Activated naive CD8-positive, alpha-beta T cell treated with anti-CD3 and anti-CD28 coated beads, Interleukin-2, amount 50 U/mL, for 24 hours (primary cell): ENCODE measurements at places on chromosomes 1 and 21.

DNA sequence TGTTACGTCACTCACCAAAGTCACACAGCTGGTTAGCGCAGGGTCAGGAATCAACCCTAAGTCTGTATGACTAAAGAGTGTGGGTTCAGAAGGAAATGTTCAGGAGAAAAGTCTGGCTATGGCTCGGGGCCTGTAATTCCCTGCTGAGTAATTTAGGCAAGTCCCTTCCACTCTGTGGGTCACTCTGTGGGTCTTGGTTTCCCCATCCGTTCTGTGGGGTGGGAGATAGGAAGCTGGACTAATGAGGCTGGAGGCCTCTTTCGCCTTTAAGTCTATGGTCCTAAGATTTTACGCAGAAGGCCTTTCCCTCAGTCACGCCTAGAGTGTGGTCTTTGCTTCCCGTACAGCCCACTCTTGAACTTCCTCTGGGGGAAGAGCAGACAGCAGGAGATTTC lies 14.3 kb upstream of the MED18 start:
- no peak for DNase-seq
- H3K27me3 ChIP-seq, result no peaks in the 10 kb centered on the region
- H3K27ac ChIP-seq, result no peak overlapping the region

GRCh38 chr1:32345289-32345827 lies 9.3 kb upstream of the MARCKSL1 start:
- H3K4me3 ChIP-seq, result no peak overlapping the region
- H3K36me3 ChIP-seq, result no peaks in the 10 kb centered on the region
- no peaks in the 10 kb centered on the region for H3K27me3 ChIP-seq
- no peak overlapping the region for H3K27ac ChIP-seq
- peaks cover 41% of the 10 kb centered on the region for H3K4me1 ChIP-seq
- no peak for DNase-seq

DNA sequence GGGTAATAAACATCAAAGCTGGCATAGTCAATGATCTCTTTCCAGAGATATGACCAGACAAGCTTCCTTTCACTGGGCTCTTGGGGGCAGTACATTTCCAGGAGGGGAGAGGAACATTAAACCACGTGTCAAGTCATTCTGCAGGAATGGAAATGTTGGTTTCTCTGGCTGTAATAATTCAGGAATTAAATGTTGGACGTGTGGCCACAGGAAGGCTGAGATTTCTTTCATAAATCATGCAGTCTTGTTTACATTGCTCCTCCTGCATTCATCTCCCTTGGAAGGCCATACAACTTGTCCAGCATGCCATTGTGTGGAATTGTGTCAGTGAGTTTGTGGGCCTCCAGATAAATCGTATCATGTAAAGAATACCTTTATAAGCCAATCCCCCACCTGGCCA lies 259.2 kb downstream of the ADGRL2 start:
- H3K27me3 ChIP-seq, result no peaks in the 10 kb centered on the region
- H3K4me3 ChIP-seq, result no peak overlapping the region
- DNase-seq, result no peak
- H3K4me1 ChIP-seq, result no peaks in the 10 kb centered on the region

GRCh38 chr1:226821719-226822085 lies 48.7 kb upstream of the PSEN2 start:
- H3K36me3 ChIP-seq, result no peaks in the 10 kb centered on the region
- H3K27me3 ChIP-seq, result no peaks in the 10 kb centered on the region
- DNase-seq, result no peak

GRCh38 chr21:27567381-27567780 lies 600.5 kb upstream of the ADAMTS5 start:
- no peak overlapping the region for H3K27ac ChIP-seq
- H3K27me3 ChIP-seq, result no peaks in the 10 kb centered on the region
- no peaks in the 10 kb centered on the region for H3K36me3 ChIP-seq
- H3K4me3 ChIP-seq, result no peak overlapping the region
- no peaks in the 10 kb centered on the region for H3K4me1 ChIP-seq
- DNase-seq, result no peak

DNA sequence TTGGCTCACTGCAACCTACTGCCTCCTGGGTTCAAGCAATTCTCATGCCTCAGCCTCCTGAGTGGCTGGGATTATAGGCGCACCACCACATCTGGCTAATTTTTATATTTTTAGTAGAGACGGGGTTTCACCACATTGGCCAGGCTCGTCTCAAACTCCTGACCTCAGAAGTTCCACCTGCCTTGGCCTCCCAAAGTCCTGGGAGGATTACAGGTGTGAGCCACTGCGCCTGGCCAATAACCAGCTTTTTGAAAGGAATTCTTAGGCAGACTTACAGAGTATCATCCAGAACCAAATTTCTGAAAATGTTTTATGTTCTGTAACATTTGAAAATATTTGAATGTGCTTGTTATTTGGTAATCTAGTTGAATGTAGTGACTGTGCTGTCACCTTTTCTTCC lies 14.6 kb downstream of the BTF3L4 start:
- no peaks in the 10 kb centered on the region for H3K27me3 ChIP-seq
- H3K4me3 ChIP-seq, result no peak overlapping the region
- H3K4me1 ChIP-seq, result peaks cover 10% of the 10 kb centered on the region
- peaks cover 31% of the 10 kb centered on the region for H3K36me3 ChIP-seq

DNA sequence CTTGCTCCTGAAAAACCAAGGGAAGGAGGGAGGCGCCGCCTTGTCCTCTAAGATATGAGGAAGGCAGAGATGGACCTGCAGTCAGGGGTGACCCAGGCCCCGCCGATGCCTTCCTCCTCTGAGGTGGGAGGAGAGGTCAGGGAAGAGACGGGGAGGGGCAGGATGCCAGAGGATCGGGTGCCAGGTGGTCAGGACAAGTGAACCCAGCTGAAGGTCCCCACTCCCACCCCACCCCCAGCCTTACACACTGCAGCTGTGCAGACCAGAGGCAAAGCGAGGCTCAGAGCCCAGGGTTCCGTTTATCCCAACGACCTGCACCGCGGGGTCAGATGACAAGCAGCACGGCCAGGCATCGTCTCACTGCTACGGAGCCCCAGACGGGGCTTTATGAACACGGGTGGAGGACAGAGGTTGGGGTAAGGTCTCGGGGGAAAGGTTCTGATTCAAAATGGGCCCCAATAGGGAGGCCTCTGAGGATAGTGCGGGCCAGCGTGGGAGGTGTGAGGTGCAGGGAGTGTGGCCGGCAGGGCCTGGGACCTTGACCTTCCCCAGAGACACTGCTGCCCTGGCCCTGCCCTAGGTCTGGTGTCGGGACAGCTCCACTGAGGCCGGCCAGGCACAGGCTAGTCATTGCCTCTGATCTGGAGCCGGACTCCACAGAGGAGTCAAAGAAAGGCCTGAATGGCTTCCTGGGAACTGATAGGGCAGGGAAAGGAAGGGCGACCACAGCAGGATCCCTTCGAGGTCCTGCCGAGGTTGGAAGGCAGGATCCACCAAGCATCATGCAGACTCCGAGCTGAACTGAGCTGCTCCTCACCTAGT lies 112.4 kb downstream of the WDR4 start:
- no peaks in the 10 kb centered on the region for H3K4me1 ChIP-seq
- no peaks in the 10 kb centered on the region for H3K27me3 ChIP-seq
- H3K27ac ChIP-seq, result no peak overlapping the region
- no peak overlapping the region for H3K4me3 ChIP-seq
- H3K36me3 ChIP-seq, result peaks cover 5% of the 10 kb centered on the region

- H3K4me1 ChIP-seq, result no peaks in the 10 kb centered on the region
- no peak overlapping the region for H3K27ac ChIP-seq
- H3K4me3 ChIP-seq, result no peak overlapping the region
- no peaks in the 10 kb centered on the region for H3K36me3 ChIP-seq
- H3K27me3 ChIP-seq, result peaks cover 5% of the 10 kb centered on the region
- DNase-seq, result no peak
These were observed 36.5 kb downstream of the ZBTB18 start for GRCh38 chr1:244087611-244088010.

DNA sequence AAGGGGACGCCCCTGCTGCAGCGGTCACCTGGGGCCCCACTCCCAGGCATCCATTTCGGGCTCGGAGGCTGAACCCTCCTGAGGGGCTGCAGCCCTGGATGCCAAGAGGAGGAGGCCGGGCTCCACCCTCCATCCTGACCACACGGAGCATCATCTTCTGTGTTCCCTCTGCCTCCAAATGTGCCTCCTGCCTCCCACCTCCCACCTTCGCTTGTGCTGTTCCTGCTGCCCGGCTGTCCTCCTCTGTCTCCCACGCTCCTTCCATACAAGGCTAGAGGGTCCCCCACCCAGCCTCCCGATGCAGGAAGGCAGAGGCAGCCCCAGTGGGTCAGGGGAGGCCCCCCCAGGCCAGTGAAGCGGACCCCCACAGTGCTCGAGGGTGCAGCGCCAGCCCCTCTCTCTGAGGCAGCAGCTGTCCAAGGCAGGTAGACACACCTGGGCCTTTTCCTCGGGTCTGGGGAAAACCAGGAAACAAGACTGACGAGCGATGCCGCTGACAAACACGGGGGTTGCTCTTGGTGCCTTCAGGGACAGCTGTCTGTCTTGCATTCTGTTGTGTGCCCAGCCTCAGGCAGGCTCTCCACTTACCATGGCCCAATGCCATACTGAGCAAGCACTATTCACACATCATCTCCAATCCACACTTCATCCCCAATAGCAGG lies 16.8 kb upstream of the PLEKHG5 start:
- no peaks in the 10 kb centered on the region for H3K36me3 ChIP-seq
- no peak overlapping the region for H3K27ac ChIP-seq
- H3K4me1 ChIP-seq, result no peaks in the 10 kb centered on the region
- H3K4me3 ChIP-seq, result no peak overlapping the region
- H3K27me3 ChIP-seq, result no peaks in the 10 kb centered on the region

DNA sequence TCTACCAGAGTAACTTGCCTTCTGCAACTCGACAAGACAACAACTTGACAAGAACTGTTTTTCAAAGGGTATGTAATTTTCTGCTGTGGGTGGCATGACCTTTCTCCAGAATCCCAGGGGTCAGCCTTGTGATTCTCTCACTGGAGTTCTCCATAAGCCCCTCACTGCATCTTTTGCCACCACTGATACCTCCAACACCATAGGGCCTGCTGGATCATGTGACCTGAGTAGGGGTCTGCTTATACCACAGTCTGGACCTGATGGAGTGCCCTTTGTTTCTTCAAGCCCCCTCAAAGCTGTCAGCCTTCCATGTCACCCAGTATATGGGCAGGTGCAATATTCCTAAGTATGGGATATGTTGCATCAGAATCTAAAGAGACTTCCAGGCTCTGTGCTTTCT lies 31.6 kb upstream of the DIPK1A start:
- H3K36me3 ChIP-seq, result no peaks in the 10 kb centered on the region
- H3K4me1 ChIP-seq, result peaks cover 55% of the 10 kb centered on the region
- no peak overlapping the region for H3K4me3 ChIP-seq
- no peak for DNase-seq

DNA sequence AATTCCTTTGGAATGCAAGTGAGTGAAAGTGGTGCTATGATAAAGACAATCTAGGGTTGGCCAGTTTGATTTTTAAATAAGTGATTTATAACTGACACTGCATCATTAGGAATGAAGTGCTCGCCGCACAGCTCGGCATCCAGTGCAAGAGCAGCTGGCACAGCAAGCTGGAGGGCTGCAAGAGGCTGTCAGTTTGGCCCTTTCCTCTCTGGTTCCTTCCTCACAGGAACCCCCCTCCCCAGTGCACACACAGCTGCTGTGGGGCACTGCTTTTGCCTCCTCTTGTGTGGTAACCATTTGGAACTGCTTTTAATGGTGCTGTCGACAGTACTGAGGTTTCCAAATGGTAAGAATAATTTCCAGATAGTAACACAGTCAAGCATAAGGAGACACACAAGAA lies 10.4 kb upstream of the BCAR3 start:
- no peak for DNase-seq
- H3K36me3 ChIP-seq, result no peaks in the 10 kb centered on the region
- H3K4me1 ChIP-seq, result peaks cover 3% of the 10 kb centered on the region
- H3K27me3 ChIP-seq, result peaks cover 10% of the 10 kb centered on the region
- H3K27ac ChIP-seq, result peak overlapping the region; percentile 37

DNA sequence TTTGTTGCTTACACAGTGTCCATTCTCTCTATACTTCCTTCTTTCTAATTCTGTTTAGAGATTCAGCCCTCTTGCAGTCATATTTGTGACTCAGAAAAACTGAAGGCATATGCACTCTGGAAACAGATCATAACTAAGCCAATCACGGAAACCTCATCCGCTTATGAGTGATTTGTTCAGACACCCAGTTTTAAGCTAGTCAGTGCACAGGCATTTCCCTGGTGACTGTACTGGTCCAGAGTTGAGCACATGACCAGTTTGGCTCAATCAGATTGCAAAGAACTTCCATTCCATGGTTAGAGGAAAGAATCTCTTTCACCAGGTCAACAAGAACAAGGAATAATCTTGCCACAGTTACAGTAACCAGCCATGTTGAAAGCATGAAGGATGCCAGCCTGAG lies 69.2 kb upstream of the SGIP1 start:
- H3K27ac ChIP-seq, result no peak overlapping the region

DNA sequence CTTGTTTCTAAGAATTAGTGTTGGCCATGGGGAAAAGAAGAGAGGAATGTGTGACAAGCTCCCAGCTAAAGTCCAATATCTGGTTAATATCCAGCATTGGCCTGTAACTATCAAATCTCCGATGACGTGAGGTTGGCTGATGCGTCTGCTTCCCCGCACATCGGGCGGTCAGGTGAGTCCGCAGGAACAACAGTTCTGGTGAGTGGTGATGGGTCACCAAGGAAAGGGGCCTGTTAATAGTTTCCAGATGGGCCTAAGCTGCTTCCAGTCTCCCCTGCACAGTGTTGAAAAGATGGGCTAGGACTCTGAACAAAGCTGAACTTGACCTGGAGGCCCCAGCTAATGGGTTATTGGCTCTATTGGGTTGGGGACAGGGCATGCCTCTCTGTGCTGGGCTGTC lies 193.1 kb upstream of the EDN2 start:
- no peak for DNase-seq
- H3K27me3 ChIP-seq, result no peaks in the 10 kb centered on the region
- H3K27ac ChIP-seq, result no peak overlapping the region
- H3K4me3 ChIP-seq, result no peak overlapping the region
- H3K4me1 ChIP-seq, result peaks cover 65% of the 10 kb centered on the region
- H3K36me3 ChIP-seq, result no peaks in the 10 kb centered on the region
